ENCODE measurements at places on chromosomes 11 and 22.

GRCh38 chr11:113317339-113317738, 3.0 kb downstream of the TTC12 start:
- DNase-seq: no peak

GRCh38 chr22:45994491-45995404, 17.8 kb upstream of the WNT7B start:
- DNase-seq: peak; percentile 96

GRCh38 chr11:57762235-57762861, 746 bp downstream of the CTNND1 start:
- no peak for DNase-seq

DNA sequence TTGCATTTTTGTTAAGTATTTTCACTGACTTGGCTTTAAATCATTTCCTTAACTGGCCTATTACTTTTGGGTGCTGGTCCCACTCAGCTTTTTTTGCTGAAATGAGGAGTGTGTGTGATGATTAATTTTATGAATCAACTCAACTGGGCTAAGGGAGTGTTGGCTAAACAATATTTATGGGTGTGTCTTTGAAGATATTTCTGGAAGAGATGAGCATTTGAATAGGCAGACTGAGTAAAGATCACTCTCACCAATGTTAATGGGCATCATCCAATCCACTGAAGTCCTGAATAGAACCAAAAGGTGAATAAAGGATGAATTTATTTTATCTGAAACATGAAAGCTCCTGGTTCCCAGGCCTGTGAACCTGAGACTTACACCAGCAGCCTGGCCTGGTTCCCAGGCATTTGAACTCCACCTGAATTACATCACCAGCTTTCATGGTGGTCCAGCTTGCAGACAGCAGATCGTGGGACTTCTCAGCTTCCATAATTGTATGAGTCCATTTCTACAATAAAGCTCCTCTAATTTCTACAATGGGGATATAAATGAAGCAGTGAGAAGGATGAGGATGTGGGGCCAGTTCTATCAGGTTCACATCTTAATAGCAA, 241.3 kb upstream of the ZC3H12C start:
- no peak for DNase-seq

DNA sequence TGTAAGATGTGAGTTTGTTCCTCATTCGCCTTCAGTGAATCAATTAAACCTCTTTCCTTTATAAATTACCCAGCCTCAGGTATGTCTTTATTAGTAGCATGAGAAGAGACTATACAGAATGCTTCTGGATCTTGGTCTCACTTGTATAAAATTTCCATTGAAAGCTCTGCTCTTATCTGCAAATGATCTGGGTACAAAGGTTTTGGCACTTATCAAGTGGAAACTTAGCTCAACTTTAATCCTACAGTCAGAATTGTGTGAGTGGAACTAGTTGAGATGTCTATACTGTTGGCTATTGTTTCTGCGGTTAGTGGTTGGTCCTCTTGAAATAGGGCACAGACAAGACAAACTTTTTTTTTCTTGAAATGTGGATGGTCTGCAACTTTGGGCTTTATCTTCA, 71.2 kb upstream of the CHORDC1 start:
- no peak for DNase-seq

DNA sequence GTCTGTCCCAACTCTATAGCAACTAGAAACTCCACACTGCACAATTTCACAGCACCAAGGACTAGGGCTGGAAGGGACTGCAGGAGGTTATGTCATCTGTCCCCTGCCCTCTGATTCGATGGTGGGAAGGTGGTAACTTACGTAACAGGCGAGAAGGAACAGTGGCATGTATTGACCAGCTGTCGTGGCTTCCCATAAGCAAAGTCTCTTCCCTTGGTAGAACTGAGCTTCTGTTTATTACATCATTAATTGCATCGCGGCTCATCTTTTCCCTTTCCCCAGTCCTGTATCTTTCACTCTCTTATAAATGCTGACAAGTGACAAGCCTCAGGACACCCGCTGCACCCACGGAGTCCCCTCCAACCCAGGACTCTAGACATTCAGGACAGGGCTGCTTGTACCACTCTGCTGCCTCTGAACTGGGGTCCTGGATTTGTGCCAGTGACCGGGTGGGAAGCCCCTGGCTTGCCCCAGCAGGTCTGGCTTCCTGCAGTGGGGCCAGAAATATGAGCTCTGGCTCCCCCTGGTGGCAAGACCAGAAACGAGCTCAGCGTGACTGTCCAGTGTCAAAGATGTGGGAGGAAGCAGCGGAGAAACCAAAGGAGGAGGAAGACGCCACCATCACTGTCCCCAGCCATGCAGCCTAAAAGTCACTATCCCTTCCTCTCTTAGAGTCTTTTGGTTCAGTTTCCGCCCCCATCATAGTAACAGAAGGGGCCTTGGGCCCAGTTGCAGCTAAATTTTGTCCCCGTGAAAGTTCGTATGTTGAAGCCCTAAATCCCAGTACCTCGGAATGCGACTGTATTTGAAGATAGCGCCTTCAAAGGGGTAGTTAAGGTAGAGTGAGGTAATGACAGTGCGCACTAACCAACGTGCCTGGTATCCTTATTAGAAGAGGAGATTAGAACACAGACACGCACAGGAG, 84.5 kb downstream of the ISX start:
- DNase-seq: peak; percentile 62

All from posterior cingulate gyrus (tissue), 11 donors.